ENCODE measurements at places on chromosomes 5 and 9. TPM values are rescaled to one million over a fixed set of nuclear protein-coding genes. Genes with fewer than 3 reads are reported as not detected.
A peak's percentile ranks its signal among the peaks of the same experiment; 100 is the strongest.

DNA sequence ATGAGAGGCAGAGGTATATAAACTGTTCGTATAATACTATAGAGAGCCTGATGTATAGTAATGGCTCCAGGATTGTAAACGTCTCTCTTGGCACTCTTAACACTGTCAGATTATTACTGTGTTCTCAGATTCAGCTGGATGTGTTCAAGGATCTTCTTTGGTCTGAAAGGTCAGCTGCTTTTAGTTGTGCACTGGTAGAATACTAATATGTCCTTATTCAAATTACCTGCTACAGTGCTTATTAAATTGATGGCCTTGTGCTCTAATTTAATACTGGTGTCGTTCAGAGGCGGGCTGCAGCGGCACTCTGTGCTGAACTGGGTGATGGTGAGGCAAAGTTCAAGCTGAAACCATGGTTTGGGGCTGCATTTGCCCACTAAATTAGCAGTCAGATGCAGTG, 216.7 kb upstream of the ARRDC3 start:
- DNase-seq = no peak

Gene NEURL1B
- total RNA-seq = 0.05 TPM

DNA sequence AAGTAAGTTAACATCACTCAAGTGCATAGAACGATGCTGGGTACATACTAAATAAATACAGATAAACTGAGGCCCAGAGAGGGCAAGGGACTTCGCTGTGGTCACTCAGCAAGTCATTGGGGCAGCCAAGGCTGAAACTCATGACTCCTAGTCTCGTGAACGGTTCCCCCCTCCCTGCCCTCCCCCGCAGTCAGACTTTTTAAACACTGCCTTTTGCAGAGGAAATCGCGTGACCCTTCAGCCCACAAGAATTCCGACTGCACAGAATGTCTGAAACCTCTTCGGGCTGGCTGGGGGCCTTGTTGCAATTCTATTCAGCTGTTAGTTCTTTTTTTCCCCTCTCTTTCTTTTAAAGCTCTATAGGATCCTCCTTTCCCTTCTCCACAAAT, 28.1 kb downstream of the NEK6 start:
- peak; percentile 70 for DNase-seq

GRCh38 chr9:21558615-21559401, 76.7 kb upstream of the IFNE start:
- DNase-seq = no peak

GRCh38 chr5:150065346-150065745, 21.0 kb downstream of the CSF1R start:
- no peak for DNase-seq

GRCh38 chr5:35561396-35561795, 56.3 kb upstream of the SPEF2 start:
- no peak for DNase-seq

GRCh38 chr5:111224561-111225345, 569 bp downstream of the CAMK4 start:
- no peak for DNase-seq

DNA sequence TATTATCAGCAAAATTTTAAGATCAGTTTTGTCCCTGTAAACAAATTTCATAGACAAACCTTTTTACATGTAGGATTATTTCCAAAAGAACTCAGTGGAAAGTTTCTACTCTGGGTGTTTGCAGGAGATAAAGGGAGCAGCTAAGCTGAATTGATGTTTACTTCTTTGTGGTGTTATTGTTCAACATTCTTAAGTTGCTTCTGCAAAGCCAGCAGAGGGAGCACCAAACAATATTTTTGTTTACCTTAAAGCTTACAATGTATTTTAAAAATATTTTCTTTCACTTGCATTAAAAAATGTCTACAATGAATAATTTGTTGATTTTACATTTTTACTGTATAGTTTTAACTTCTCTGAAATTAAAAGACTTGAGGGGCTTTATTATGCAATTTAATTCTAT, 135.4 kb downstream of the ATG10 start:
- DNase-seq = peak; percentile 9

Gene KIAA0825
- 1.0 TPM for total RNA-seq

Gene BHMT
- total RNA-seq = not detected

DNA sequence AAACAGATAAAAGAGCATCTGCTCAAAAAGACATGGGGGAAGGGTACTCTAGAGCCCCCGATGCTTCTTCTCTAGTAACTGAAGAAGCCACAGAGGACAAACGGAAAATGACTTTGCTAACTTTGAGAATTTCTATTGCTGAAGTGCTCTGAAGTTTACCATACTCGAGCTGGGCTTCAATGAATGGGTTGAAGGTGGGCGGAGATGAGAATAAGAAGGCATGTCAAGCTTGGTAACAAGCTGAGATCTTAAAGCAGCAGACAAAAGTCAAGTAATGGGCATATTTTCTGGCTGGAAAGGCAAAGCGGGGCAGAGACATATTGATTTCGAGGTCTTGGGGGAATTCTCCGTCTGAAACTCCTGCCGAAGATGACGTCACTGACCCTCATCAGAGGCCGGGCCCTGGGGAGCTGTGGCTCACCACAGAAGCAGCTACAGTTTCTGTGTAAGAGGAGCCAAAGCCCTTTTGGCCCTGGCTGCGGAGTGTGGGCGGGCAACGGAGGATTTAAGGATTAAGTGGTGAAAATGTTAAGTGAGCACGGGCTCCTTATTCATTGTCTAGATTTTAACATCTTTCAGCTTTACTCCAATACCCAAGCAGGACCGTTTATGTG, 115.8 kb upstream of the SLIT3 start:
- no peak for DNase-seq

Gene FRRS1L
- total RNA-seq = not detected

DNA sequence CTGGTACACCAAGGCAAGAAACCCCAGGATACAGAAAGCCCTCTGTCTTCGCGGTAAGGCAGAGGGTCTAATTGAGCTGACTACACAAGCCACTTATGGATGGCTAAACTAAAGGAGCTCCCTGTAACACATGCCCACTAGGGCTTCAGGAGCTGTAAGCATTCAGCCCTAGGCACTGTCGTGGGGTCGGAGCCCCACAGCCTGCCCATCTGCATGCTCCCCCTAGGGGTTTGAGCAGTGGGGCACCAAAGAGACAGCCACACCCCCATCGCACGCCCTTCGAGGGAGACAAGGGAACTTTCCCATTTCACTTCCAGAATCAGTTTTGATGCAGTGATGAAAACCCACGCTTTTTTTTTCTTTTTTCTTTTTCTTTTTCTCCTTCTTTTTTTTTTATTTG, 11.0 kb upstream of the MTMR12 start:
- DNase-seq = no peak

- DNase-seq = no peak
Observed at GRCh38 chr5:34053133-34053532, 10.1 kb upstream of the C1QTNF3 start.

GRCh38 chr5:109126481-109126880, 283.3 kb downstream of the PJA2 start:
- no peak for DNase-seq

- DNase-seq = no peak
Observed at GRCh38 chr5:3650320-3650719, 54.7 kb downstream of the IRX1 start.

Gene SPINK13
- not detected for total RNA-seq

Gene NOXA1
- 2.7 TPM for total RNA-seq

Gene PCDHGB4
- total RNA-seq = not detected

DNA sequence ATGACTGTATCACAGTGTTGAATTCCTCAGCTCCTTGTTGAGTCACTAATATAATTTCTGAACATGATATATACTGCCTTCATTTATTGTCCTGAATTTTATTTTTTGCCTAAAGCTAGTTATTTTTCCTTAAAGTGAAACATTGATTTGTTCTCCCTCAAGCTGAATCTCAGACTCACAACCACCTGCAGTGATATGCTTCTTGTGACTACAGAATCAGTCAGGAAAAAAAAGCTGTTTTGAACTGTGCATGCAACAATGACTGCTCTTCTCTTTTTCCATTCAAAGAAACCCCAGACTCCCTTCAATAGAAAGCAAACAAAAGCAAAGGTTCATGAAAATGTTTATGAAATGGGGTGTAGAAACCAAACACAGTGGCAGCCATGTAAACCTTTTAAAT, 470.2 kb upstream of the CHD1 start:
- DNase-seq = no peak

DNA sequence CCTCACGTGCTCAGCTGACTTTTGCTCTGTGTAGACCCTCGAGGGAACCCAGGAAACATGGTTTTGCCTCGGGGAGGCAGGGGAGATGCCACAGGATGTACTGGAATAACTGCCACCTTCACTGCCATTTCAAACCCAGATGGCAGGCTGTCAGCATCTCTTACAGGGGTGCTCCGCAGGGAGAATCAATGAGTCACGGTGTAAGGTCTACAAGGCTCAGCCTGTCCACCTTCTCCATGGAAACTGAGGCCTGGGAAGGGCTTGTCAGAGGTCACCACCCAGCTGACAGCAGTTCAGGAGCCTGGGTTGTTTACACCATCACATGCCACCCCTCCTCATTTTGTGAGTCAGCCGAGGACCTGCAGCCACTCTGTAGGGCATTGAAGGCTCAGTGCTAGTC, 30.8 kb downstream of the DAB2IP start:
- DNase-seq = no peak

Gene SOX30
- total RNA-seq = not detected

Gene MARCHF11
- total RNA-seq = not detected

GRCh38 chr9:107348836-107349235, 65.8 kb downstream of the RAD23B start:
- no peak for DNase-seq

DNA sequence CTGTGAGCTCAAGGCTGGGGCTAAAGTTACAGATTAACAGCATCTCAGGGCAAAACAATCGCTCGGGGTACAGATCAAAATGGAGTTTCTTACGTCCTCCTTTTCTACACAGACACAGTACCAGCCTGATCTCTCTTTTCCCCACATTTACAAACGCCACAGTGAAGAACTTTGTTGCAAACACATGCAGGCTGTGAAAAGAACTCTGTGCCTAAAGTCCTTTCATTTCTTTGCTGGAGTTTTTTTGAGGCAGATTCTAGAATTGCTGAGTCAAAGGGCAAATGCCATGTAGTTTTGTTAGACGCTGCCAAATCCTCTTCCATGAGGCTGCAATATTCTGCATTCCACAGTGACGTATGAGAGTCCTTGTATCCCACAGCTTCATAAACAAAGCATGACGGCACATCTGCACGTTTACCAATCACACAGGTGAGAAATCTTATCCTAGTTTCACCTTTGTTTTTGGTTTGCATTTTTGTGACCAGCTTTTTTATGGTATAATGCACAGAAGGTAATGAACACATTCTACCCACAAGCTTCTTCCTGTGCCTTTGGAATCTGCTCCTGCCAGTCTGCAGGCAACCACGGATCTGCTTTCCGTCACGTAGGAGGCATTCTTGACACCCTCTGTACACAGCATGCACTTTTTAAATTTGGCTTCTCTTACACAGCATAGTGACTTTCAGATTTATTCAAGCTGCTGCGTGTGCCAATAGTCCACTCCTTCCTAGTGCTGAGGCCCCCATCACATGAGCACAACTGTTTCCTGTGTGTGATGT, 44.6 kb upstream of the LPCAT1 start:
- no peak for DNase-seq

- DNase-seq = no peak
Observed at GRCh38 chr9:134965851-134966250, 48.1 kb upstream of the FCN1 start.

Gene SPINK6
- total RNA-seq = not detected

DNA sequence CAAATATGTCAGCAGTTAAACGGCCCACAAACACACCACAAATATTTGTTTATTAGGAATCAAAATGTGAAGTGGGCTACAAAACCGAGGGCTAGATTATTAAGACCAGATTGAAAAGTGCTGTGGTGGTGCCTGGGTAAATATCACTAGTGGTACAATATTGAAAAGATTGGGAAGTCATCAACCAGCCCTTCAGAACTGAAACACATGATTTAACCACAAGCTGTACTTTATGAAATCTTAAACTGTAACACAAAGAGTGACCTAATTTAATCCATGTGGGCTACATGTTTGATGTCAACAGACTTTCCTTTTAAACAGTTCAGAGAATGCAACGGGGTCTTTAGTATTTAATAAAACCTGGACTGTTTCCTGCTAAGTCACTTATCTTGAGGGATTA, 182.3 kb downstream of the SPATA31D1 start:
- DNase-seq = no peak

Gene TBC1D13
- 35.0 TPM for total RNA-seq

- no peak for DNase-seq
Observed at GRCh38 chr9:38681747-38682227, 38.1 kb downstream of the FAM240B start.

DNA sequence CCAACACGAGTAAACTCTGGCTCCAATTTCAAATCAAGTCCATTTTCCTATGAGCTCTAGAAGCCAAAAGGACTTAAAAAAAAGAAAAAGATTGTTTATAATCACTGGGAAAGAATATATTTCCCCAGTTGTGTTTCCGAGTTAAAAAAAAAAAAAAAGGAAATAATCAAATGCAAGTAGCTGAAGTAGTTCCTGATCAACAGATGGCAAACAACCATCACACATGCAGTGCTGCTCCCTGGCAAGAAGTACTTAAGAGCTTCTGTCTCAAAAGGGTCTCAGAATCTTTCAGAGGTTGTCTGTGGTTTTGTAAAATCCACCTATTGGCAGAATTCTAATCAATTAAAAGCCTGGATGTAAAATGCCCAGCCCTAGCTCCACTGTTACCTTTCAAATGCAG, 387.9 kb downstream of the RAB3C start:
- DNase-seq = no peak

Gene PFN3
- not detected for total RNA-seq

Gene CCNG1
- total RNA-seq = 126 TPM

DNA sequence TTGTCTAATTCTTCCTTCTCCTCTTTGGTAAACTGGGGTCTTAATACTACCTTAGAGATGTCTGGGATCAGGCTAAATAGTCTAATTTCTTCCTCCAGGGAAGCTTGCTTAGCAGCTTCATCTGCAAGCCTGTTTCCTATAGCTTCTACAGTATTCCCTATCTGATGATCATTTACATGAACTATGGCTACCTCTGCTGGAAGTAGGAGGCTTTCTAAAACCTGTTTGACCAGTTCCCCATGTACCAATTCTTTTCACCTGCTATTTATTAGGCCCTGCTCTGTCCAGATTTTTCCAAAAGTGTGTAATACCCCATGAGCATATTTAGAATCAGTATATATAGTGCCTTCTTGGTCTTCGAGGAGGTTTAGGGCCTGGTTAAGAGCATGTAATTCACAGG, 619.8 kb downstream of the HINT1 start:
- no peak for DNase-seq

GRCh38 chr5:181198106-181198685, 6.8 kb downstream of the TRIM7 start:
- no peak for DNase-seq

GRCh38 chr5:6393596-6394194, 15.3 kb upstream of the MED10 start:
- DNase-seq = no peak

- peak; percentile 54 for DNase-seq
Observed at GRCh38 chr9:36855448-36856315, 178.4 kb downstream of the PAX5 start.
